ENCODE measurements at places on chromosomes 3 and 15. TPM values are rescaled to one million over a fixed set of nuclear protein-coding genes. Genes with fewer than 3 reads are reported as not detected.
A peak's percentile ranks its signal among the peaks of the same experiment; 100 is the strongest.

The EIF2B5 gene
- 43.7 TPM for total RNA-seq

The SNX22 gene
- total RNA-seq = 0.23 TPM

The NMNAT3 gene
- 1.1 TPM for total RNA-seq

GRCh38 chr3:47113669-47114365 is 50.1 kb downstream of the SETD2 start:
- no peak for DNase-seq

GRCh38 chr3:128051837-128052594 is at the start of gene SEC61A1:
Gene SEC61A1, plus strand, starts transcription at chr3:128052437. Its CDS starts 116 bp downstream, at chr3:128052553.
- peak; percentile 96 for DNase-seq

DNA sequence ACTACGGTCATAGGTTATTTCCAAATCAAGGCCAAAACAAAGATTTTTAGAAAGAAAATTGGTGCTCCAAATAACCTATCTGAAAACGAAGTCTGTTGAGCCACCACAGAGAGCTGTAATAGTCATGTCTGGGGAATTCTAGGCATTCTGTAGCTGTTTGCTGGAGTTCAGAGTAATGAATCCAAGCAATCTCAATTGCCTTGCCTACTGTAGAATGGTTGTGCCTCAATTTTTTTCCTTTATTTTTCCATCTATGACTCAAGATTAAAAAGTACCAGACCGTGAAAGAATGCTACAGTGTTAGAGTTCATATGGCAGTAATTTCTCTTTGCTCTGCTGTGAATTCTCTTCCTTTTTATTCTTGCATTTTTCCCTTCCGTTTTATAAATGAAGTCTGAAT is 1007.2 kb upstream of the ALCAM start:
- DNase-seq = no peak

- DNase-seq = no peak
These were observed 597.5 kb upstream of the ROBO2 start for GRCh38 chr3:76442374-76442915.

DNA sequence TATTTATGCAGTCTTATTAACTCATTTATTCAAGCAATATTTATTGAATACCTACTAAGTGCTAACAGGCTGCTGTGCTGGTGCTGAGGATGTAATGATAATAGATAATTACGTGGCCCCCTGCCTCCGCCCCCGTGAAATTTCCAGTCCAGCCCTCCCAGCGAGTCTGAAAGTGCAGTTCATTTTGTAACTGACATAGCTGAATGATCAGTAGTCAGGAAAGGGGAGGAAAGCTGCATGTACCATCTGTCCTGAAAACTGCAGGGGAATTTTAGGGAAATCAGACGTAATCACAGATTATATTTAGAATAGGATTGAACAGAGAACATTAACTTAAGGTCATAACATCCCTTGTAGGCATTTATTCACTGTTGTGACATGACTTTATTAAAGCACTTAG is 736.8 kb downstream of the MCTP2 start:
- peak; percentile 25 for DNase-seq

DNA sequence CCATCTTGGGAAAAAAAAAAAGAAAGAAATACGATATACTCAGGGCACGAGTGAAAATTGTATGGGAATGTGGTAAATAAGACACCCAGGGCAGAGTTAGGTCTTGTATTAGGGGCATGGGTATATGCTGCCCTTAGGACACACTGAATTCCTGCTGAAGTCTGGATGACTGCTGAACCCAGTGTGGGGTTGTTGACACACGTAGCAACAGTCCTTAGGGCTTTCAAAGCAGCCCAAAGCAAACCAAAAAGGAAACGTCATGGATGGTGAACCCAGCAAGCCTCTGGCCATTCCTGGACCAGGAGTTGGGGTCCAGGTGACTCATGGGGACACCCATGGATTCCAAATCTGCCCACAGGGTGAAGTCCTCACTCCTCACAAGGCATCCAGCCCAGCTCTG is 27.1 kb upstream of the SEMA3F start:
- DNase-seq = no peak

DNA sequence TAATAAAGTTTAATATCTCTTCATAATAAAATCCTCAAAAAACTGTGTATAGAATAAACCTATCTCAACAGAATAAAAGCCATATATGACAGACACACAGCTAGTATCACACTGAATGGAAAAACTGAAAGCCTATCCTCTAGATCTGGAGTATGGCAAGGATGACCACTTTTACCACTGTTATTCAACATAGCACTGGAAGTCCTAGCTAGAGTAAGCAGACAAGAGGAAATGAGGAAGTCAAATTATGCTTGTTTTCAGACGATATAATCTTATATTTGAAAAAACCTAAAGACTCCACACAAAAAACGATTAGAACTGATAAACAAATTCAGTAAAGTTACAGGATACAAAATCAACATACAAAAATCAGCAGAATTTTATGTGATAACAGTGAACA is 57.4 kb upstream of the DIPK2A start:
- no peak for DNase-seq

DNA sequence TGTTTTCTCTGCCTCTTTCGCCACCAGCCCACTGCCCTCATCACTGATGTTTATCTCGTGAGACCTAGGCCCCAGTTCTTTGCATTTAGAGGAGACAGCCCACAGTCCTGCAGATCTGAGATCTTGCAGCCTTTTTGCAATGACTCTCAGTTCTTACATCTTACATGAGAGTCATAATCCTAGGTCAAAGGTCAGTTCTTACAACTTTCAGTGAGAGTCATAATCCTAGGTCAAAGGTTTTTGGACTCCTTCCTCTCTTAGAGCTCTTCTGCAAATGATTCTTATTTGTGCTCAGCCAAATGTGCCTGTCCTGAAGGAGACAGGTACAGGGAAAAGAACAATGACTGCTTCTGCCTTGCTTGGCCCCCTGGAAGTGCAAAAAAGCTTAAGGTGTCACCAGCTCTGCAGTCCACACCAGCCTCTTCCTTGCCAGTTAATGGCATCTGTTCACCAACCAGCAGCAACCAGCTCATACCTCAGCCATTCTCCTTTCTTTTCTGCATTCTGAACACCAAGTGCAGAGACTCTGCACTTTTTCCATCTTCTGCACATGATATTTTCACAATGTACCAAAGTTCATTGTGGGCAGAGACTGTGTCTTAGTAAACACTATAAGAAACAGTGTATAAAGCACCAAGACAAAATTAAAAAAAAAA is 67.1 kb downstream of the ABHD5 start:
- no peak for DNase-seq

All from dermis blood vessel endothelial cell (primary cell).